Stimulated activated CD4-positive, alpha-beta T cell treated with anti-CD3 and anti-CD28 coated beads, Interleukin-1b, Interleukin-23, amount 100 ng/mL, for 4 hours (primary cell): ENCODE measurements at places on chromosomes 11 and 22.
A peak's percentile ranks its signal among the peaks of the same experiment; 100 is the strongest.

- DNase-seq, result no peak
Observed at GRCh38 chr11:104361975-104362374, 198.0 kb upstream of the PDGFD start.

- no peak for DNase-seq
Observed at GRCh38 chr22:16824716-16825687, at the start of gene XKR3. Gene XKR3, minus strand, starts transcription at chr22:16825411. Its CDS starts 17,338 bp downstream, at chr22:16808073.

GRCh38 chr11:115564851-115565250 lies 60.6 kb upstream of the CADM1 start:
- no peak for DNase-seq

DNA sequence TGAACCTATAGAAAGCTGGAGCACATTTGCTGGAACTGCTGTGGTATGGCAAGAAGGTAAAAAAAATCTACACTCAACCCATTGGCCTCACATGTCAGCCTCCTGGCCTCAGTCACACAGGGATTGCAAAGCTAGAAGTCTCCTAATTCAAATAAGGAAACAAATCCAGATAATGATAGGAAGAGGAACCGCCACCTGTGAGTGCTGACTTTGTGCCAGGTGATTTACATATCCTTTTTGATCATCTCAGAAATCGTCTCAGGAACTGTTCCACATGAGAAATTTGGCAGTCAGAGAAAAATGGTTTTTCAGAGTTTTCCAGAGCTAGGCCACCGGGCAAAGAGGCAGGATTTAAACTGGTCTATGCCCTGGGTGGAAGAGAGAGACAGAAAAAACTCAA lies 986 bp downstream of the NLRP10 start:
- no peak for DNase-seq

- DNase-seq, result no peak
Observed at GRCh38 chr22:35367331-35367886, 13.5 kb upstream of the HMOX1 start.

DNA sequence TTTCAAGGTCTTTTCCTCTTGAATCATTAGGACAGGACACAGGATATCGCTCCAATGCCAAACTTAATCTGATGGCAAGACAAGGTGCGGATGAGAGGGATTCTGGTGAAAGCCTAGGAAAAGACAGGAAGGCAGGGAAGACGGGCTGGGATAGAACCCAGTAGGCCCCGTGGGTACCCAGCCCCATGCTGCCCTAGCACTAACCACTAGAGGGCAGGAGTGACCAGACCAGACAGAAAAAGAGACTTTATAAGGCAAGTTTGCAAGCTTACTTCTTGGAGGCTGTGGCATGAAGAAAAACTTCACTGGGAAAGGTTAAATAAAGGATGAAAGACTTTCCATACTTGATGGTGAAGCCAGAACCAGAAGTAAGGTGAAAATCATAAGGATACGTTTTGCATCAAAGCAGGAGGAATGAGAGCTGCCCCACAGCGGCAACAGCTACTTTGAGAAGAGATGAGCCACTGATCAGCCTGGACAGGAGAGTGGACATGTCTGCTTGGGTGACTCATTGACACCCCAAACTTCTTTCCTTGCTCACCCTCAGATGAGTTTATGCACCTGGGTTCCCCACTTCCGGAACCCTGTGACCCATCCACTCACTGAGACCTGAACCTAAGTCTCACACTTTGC lies 39.8 kb downstream of the SYN3 start:
- peak; percentile 31 for DNase-seq

GRCh38 chr22:49281467-49282340 lies 546.0 kb downstream of the BRD1 start:
- no peak for DNase-seq

DNA sequence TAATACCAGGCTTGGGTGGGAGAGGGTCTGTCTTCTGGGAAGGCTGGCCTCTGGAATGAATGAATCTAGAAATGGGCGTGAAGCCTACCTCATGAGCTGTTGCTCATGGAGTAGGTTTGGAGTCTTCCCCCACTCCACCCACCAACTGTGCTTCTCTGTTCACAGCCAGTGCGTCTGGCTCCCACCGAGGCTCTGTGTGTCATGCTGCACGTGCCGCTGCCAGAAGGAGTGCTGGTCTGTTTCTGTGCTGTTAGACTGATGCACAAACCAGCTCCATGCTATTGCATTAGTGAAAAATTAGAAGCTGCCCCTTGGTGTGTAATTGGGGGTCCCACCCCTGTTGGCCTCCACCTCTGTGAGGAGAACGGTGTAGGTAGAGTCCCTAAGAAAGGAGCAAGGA lies 132.3 kb upstream of the PARVA start:
- no peak for DNase-seq

GRCh38 chr11:65305501-65306268 lies 9.0 kb upstream of the CDC42EP2 start:
- no peak for DNase-seq

DNA sequence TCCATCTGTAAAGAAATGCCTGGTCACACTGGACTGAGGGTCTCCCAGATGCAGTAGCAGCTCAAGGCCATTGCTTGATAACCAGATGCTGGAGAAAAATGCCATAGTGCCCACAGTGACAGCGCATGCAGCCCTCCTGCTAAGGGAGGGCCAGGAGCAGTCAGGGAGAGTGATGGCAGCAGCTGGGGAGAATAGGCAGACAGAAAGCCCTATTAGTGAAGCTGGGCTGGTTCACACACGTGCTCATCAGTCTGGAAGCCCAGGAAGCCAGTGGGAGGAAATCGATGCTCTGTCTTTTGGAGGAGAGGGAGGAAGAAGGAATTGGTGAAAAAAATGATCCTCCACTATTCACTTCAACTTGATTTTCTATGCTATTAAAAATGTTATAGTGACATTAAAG lies 82.9 kb downstream of the OSBP2 start:
- no peak for DNase-seq

DNA sequence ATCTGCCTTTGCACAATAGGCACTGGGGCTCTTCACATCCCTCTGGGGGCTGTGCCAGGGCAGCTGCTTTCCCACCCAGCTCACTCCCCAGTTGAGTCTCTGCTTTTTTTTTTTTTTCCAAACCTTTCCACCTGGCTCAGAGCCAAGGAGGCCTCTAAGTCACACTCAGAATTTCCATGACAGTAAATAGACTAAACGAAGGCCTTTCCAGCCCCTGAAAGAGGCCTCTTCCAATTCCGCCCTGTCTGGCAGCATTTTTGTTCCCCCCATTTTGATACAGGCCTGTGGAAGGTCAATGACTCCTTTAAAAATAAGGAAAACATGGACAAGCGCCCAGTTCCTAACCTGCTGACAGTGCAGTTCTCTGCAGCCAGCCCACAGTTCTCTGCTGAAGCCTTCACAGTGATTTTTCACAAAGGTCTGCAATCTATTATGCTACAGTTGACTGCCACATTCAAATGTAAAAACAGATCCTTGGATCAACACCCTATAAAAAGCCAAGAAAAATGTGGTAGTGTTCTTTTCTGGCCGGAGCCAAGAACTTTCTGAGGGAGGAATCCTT lies 107.5 kb upstream of the SESN3 start:
- no peak for DNase-seq

GRCh38 chr11:96306600-96306932 lies 36.4 kb downstream of the MAML2 start:
- DNase-seq, result no peak

GRCh38 chr11:29781268-29781667 lies 235.6 kb downstream of the KCNA4 start:
- DNase-seq, result no peak

DNA sequence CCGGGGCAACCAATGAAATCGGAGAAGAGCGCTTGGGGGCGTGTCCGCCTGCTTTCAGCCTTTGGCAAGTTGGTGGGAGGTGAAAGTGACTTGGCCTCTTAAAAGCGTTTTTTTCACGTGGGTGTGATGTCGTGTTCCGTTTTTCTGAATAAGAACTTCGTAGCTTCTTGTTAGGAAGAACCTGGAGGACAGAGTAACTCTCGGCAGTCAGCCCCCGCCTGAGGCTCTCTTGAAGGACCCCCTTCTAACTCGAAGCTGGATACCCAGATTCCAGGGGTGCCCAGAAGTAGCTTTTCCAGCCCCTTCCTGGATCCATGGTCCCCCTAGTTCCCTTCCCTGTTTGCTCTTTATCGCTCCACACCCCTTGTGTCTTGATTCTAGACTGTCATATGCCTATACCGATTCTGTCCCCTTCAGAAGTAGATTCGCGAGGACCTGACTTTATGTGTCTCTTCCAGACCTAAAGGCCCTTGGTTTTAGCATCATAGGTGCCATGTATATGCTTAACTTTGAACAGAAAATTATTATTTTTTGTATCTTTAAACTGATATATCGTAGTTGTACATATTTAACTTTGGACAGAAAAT lies 915 bp upstream of the OSBP start:
- DNase-seq, result no peak

DNA sequence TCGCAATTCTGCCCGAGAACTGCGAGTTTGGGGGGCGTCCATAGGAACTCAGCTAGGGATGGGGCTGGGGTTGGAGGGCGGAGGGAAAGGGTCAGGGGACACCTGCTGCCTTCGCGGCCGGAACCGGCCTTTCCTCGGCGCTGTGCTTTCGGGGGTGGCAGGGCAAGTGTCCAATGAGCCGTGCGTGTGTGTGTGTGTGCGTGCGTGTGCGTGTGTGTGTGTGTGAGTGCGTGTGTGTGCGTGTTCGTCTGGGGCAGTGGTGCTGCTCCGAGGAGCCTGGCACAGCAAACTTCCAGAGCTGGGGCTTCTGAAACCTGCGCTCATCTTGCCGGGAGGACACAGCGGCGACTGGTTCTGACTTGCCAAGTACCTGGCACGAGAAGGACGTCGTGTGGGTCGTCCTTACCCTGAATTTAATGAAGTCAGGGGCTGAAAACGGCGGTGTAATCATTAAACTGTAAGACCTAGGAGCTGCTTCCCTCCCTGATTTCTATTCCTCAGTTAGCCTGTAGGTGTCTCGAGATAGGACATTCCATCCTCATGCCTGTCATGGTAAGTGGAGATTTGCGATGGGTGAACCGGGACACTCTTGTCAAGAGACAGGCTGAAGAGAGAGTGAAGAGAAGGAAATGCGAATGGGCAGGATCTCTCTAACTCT lies 27.0 kb upstream of the AMOTL1 start:
- no peak for DNase-seq

- DNase-seq, result no peak
Observed at GRCh38 chr22:42962295-42963230, 52.4 kb downstream of the PACSIN2 start.

DNA sequence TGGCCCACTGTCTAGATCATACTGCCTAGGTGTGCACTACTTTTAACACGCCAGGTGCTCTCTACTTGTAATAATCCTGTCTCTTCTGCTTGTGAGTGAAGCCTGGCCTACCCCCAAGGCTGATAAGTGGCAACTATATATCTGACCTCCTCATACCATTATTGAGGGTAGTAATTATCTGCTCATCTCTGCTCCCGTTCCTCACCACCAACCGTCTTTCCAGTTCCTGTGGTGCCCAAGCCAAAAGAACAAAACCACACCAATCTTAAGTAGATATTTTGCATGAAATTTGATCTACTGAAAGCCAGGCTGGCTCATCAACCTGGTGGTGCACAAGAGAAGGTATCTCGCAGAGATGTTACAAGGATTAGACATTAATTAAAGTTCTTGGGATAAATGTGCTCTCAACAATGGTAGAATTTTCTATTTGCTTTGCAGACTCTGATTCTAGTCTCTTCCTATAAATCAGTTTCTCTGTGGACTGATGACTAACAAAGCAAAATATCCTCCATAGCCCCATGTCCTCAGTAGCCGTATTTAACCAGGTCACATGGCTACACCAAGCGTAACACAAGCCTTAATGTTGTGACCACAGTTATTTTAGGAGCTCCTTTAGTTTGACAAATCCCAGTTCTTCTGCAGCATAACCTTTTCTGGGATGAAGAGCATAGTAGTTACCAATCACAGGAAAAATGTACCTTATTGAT lies 267.2 kb downstream of the NTM start:
- no peak for DNase-seq

DNA sequence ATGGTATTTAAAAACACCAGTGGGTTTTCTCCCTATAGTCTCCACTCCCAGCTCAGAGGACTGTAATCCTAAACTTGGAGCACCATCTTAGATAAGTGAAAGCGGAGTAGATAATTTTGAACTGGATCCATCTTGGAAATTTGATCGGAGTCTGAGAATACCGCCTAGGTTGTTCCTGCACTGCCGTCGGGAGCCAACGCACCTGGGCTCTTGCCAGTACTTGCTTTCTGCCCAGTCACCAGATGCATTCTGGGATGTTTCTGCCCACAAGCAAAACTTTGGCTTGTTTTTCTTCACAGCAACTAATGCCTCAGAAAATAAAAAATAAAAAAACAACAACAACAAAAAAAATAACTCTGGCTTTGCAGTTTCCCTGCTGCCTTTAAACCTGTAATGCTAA lies 113.0 kb upstream of the MTMR2 start:
- DNase-seq, result no peak

DNA sequence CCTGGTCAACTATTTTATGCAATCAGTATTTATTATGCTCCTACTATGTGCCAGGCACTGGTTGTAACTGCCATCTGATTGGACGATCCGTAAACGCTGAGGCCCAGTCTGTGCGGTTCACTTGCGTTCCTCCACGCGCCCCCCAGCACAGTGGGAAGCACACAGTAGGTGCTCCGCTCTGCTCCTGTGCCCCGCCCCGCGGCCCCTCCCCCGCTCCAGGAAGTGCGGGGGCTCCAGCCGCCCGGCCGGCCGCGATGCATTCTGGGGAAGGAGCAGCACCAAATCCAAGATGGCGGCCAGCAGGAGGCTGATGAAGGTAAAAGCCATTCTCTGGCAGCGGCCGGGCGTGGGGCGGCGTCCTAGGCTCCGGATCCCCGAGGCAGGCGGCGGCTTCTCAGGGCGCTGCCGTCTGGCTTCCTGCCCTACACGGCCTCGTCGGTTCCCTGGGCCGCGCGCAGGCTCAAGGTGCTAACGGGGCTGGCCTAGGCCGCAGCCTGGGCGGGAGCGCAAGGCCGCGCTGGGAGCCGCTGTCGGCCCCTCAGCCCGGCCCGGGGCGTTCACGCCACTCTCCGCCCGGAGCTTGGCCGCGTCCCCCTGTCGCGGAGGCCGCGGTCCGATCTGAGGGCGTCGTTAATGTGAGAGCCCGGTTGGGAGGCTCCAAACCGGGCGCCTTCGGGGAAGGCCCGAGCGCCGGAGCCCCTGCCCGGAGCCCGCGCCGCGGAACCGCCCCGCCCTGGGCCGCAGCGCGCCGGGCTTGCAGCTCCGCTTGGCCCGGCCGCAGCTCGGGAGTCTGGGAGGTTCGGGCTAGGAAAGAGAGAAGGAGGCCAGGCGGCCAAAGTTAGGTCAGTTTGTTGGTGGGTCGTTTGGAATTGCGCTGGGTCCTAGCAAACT lies at the start of gene UBE2L3:
TSS of gene UBE2L3 (plus strand) at position 259 of the 891 bp plus-strand sequence. CDS start at position 290, 31 bp downstream.
- DNase-seq, result peak; percentile 78

- no peak for DNase-seq
Observed at GRCh38 chr11:83611600-83611999, 325.4 kb upstream of the CCDC90B start.

DNA sequence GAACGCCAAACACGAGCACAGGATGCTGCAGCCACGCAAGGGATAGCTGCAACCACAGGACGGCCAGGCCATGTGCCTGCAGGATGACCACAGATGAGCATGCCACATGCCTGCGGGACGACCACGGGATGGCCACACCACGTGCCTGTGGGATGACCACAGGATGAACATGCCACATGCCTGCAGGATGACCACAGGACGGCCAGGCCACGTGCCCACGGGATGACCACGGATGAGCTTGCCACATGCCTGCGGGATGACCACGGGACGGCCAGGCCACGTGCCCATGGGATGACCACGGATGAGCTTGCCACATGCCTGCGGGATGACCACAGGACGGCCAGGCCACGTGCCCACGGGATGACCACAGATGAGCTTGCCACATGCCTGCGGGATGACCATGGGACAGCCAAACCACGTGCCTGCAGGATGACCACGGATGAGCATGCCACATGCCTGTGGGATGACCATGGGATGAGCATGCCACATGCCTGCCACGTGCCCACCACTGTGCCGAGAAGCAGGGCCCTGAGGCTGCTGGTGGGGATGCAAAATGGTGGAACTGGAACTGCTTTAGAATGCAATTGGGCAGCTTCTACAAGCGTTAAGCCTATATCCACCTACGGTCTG lies 12.8 kb upstream of the MOB2 start:
- DNase-seq, result no peak
